WTC11 (cell line): ENCODE measurements at places on chromosomes 7 and 10. TPM values are rescaled to one million over a fixed set of nuclear protein-coding genes. Genes with fewer than 3 reads are reported as not detected.
A peak's percentile ranks its signal among the peaks of the same experiment; 100 is the strongest.

The C10orf88 gene
- 6.4 to 7.7 TPM (median 6.5 TPM) in 3 replicates for total RNA-seq

The TCF7L2 gene
- 44.5 to 51.4 TPM (median 51.1 TPM) in 3 replicates for total RNA-seq

The DMBT1 gene
- 0.09 to 0.18 TPM (median 0.13 TPM) in 3 replicates for total RNA-seq

The IFIT1 gene
- 1.5 to 2.0 TPM (median 1.5 TPM) in 3 replicates for total RNA-seq

- no peaks in the 10 kb centered on the region for H3K36me3 ChIP-seq
- H3K27ac ChIP-seq, result no peak overlapping the region
- DNase-seq, result peak; percentile 21
- no peak overlapping the region for H3K4me3 ChIP-seq
Measured at GRCh38 chr7:44293561-44294324, 31.7 kb downstream of the CAMK2B start.

DNA sequence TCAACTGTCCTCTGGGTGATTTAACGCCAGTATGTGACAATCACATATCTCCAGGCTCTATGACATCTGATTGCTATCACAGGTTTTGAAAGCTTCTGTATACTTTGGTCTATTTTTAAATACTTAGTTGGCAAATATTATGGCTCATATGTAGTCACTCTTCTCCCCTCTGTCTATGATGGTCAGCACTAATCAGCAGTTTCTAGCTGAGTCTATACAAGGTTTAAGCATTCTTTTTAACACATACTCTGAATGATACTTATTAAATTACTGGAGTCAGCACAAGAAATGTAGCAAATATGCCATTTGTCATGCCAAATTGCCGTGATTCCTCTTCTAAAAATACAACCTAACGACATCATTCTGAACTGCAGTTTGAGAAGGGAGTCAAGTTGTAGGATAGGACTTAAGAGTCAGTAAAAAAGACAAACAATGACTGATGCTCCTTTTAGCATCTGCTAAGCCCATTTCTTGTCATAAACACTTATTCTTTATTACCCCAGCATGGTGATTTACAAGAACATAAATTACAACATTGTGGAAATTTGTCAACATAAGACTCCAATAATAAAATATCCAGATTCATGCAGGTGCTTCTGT, 947.8 kb downstream of the XPNPEP1 start:
- H3K4me3 ChIP-seq, result no peak overlapping the region
- no peak overlapping the region for H3K27ac ChIP-seq
- peaks cover 17% of the 10 kb centered on the region for H3K36me3 ChIP-seq
- H3K4me1 ChIP-seq, result no peaks in the 10 kb centered on the region
- H3K27me3 ChIP-seq, result peaks cover 6% of the 10 kb centered on the region; the same call in 1 of the 2 replicates
